ENCODE measurements at places on chromosomes 6 and 20. TPM values are rescaled to one million over a fixed set of nuclear protein-coding genes. Genes with fewer than 3 reads are reported as not detected.

DNA sequence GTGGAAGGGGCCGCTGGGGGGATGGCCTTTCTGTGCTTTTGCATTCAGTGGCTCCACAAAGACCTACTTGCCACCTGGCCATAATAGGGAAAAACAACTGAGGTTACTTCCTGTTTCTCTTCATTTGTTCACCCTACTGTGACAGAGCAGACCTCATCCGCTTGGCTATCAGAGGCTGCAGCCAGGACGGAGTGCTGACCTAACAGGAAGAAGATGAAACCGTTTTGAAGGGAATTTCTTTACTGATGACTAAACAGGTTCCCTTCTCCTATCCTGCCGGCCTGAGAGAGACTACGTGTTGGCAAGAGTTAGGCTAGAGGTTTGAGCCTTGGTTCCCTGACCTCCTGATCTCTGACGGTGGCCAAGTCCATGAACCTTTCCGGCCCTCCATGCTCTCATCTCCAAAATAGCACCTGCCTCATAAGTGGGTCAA, 21.3 kb downstream of the PRR18 start:
- DNase-seq: no peak
- H3K4me3 ChIP-seq: no peak overlapping the region
- no peaks in the 10 kb centered on the region for H3K27me3 ChIP-seq

DNA sequence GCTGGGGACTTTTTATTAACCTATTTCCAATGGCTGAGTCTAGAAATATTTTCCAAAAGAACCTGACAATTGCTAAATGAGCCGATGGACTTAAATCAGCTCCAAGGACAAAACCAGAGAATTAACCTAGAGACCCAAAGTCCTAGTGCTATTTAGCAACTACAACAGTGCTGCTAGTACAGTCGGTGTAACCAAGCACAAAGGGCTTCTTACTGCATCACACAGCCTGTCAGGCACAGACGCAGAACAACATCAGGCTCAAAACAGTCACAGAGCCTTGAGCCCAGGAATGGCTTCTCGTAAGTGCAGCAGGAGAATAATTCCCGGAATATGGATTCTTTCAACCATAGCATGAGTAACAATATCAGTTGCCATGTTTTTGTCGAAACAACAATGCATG, 70.0 kb downstream of the GFOD1 start:
- peaks cover 33% of the 10 kb centered on the region for H3K4me1 ChIP-seq
- peak overlapping the region; percentile 37 for H3K27ac ChIP-seq
- no peak overlapping the region for H3K4me3 ChIP-seq
- peak; percentile 37 for DNase-seq
- H3K27me3 ChIP-seq: no peaks in the 10 kb centered on the region
- no peaks in the 10 kb centered on the region for H3K36me3 ChIP-seq

GRCh38 chr6:52371656-52372191, 9.8 kb downstream of the PAQR8 start:
- DNase-seq: no peak
- H3K27ac ChIP-seq: no peak overlapping the region

GRCh38 chr20:20393207-20394120, 25.6 kb downstream of the INSM1 start:
- no peaks in the 10 kb centered on the region for H3K4me1 ChIP-seq
- H3K36me3 ChIP-seq: peaks cover 23% of the 10 kb centered on the region
- H3K4me3 ChIP-seq: no peak overlapping the region
- H3K27me3 ChIP-seq: no peaks in the 10 kb centered on the region
- no peak for DNase-seq

GRCh38 chr6:167697316-167697715, 129.4 kb upstream of the AFDN start:
- H3K36me3 ChIP-seq: no peaks in the 10 kb centered on the region
- H3K27me3 ChIP-seq: no peaks in the 10 kb centered on the region
- DNase-seq: no peak
- H3K4me3 ChIP-seq: no peak overlapping the region
- H3K27ac ChIP-seq: no peak overlapping the region

The C20orf141 gene
- not detected for total RNA-seq

The CNR1 gene
- 17.5 TPM for total RNA-seq

The NOX3 gene
- total RNA-seq: not detected
